ENCODE measurements at places on chromosomes 16 and 17. TPM values are rescaled to one million over a fixed set of nuclear protein-coding genes. Genes with fewer than 3 reads are reported as not detected.

GRCh38 chr17:42255445-42255844, 20.7 kb downstream of the STAT5B start:
- DNase-seq: no peak

DNA sequence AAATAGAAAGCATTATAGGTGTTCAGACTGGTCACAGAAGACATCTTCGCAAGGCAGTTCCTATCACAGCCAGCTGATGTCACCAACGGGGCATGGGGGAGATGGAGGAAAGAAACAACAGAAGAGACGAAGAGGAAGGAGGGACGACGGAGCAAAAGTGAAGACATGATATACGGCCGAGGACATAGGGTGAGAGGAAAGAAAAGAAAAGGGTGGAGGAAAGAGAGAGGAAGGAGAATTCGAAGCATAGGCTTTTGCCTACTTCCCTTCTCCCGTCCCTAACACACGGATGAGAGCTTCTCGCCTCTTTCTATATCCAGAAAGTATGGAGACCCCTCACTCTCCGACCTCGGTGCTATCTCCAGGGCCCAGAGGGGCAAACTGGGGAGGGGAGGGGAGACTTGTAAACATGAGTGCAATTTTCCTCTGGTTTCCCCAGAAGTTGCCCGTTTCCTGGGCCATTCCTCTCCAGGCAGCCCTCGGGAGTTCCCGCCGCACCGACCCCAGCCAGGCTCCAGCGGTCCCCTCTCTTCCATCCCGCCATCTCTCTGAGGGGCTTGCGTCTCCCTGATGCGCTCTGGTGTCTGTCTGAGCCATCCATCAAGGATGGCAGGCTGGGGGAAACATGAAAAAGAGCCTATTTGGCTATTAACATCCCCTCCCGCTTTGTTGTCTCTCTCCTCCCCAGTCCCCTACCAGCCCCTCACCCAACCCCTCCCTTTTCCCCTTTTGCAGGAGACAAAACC, 26.0 kb downstream of the COPZ2 start:
- DNase-seq: no peak

- DNase-seq: no peak
Measured at GRCh38 chr16:4301968-4302367, 13.9 kb upstream of the GLIS2 start.

TBC1D3G gene
- total RNA-seq: not detected

GRCh38 chr17:65552214-65552613, 9.2 kb downstream of the AXIN2 start:
- DNase-seq: no peak

DNA sequence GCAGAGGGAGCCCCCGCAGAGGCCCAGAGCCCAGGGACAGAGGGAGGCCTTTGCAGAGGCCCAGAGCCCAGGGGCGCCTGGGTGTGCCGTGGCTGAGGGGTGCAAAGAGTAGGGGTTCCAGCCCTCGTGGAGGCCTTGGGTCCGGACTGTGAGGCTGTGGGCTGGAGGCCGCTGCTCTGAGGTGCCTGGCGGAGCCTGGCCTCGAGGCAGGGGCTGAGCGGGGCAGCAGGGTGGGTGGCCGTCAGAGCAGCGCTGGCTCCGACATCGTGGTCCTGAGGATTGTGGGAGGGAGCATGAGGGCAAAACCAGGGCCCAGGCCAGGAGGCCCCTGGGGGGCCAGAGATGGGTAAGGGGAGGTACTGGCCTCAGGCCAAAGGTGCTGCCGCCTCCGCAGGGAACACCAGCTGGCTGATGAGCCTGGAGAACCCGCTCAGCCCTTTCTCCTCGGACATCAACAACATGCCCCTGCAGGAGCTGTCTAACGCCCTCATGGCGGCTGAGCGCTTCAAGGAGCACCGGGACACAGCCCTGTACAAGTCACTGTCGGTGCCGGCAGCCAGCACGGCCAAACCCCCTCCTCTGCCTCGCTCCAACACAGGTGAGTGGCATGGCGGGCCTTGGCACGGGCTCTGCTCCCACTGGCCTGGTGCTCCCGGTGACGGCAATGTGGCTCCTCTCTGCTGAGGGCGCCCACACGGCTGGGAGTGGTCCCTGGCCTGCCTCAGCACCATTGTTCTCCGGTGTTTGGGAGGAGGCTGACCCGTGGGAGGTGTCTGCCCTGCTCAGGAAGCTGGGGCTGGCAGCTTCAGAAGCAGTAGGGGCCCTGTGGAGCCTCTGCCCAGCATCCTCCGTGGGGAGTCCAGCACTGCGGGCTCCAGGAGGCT, 33.7 kb downstream of the TSC2 start:
- DNase-seq: no peak
